Dorsolateral prefrontal cortex (tissue), 122 donors: ENCODE measurements at places on chromosomes 3 and 15.

DNA sequence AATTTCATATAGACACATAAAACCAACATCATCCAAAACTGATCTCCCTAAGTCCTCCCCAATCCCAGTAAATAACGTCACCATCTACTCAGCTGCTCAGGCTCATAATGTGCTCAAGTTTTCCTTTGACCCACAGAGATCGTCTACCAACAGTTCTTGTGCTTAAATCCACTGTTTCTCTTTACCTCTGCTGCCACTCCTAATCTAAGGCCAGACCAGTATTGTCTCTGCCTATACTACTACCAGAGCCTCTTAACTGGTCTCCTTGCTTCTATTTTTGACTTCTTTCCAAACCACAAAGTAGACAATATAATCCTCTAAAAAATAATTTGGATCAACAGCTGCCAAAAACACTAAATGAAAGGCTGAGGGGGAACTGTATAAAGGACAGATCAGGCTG, 65.3 kb downstream of the CLASP2 start:
- DNase-seq: no peak

- no peak for DNase-seq
Measured at GRCh38 chr3:131350506-131350905, 31.1 kb upstream of the NUDT16 start.

- DNase-seq: no peak
Measured at GRCh38 chr3:118910332-118910731, 124.3 kb downstream of the IGSF11 start.

DNA sequence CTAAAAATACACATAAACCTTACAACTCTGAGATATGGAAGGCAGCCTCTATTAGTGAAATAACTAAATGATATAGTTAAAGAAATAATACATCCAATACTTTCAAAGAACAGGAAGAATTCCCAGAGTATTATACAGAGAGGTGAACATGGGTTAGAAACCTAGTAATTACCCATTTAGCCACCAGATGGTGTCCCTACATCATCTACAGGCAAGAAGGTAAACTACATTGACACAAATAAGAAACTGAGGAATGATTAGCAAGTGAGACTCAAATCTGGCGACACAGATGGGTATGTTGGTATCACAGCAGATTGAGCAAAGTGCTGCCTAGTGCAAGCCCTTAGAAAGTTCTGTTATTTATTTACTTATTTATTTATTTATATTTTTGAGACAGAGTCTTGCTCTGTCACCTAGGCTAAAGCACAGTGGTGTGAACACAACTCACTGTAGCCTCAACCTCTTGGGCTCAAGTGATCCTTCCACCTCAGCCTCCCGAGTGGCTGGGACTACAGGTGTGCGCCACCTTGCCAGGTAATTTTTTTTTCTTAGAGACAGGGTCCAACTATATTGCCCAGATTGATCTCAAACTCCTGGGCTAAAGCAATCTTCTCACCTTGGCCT, 28.2 kb downstream of the NEK4 start:
- DNase-seq: no peak

DNA sequence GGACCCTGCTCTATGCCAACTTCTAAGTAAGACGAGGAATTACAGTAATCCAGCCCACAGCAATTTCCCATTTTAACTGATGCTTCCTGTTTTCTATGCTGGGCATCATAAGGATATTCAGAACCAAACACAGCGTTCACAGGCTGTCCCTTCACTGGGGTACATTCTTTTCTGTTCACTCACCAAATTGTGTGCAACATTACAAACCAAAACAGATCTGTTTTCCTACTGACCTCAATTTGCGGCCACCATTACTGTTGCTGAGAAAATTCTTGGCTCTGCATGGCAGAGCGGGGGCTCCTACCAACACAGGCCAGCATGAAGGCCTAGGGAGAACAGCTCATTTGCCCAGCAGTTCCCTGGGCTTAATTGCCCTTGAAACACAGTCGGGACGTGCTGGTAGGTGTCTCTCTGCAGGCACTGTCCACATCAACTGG, 76.5 kb downstream of the MYO1E start:
- no peak for DNase-seq

GRCh38 chr3:124592658-124593441, 137.4 kb upstream of the UMPS start:
- DNase-seq: no peak

DNA sequence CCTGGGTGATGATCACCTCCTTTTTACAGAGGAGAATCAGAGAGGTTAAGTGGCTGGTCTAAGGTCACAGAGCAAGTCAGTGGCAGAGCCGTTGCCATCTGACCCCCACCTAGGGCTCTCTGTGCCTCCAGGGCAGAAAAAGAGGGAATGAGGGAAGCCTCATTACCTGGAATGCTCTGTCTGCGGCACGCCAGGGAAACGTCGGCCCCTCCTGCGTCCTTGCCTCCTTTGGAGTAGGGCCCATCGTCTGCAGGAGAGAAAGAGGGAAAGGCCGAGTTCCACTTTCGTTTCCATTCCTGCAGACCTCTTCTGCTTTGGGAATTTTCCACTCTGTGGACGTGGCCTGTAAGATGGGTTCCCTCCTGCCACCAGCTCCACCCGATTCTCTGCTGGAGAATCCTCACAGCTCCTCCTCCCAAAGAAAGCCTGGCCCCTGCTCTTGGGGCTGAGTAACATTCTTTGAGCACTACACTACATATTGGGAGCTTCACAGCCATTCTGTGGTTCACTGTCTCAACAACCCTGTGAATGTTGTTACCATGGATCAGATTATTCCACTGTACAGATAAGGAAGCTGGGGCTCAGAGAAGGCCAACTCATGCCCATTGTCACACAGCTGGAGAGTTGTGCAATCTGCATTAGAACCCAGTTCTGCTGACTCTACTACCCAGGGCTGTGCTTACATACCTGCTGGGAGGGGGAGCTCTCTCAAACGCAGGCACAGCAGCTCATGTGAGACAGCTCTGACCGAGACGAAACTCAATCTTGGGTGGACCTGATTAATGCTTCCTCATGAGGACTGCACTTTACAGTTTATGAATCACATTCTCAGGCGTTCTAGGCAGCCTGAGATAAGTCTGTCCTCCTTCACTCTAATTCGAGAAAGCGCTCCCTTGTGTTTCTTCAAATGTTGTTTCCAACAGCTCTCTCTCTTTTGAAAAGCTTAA, 14.2 kb downstream of the GRIP2 start:
- DNase-seq: peak; percentile 36

GRCh38 chr3:48685603-48686511, at the start of gene NCKIPSD:
NCKIPSD (minus strand) TSS chr3:48685915; CDS start chr3:48685807, 108 bp downstream.
- peak; percentile 85 for DNase-seq

DNA sequence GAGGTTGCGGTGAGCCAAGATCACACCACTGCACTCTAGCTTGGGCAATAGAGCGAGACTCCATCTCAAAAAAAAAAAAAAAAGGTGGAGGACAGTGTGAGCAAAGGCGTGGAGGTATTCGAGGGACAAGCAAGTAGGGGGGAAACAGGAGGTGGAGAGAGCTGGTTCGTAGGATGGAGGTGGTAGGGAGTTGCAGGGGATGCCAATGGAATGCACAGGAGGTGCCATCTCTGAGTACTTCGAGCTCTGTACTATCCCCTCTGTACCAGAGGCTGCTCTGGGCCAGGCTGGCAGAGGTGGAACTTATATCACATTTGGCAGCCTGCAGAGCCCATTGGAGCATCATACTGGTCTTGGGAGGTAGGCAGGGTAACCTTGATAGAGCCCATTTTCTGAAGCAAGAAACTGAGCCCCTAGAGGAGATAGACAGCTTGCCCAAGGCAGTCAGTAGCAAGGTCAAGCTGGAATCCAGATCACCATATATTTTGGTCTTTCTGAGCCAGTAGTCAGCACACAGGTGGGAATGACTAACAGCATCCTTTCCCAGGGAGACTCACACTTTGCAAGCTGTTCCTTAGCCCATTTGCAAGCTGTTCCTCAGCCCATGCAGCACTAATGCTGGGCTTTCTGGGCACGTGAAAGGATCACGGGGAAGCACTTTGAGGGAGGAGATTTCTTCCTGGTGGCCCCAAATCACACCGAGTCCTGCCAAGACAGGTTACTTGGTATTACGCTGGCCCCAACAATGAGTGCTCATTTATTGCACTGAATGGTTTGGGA, 9.2 kb upstream of the CCDC33 start:
- DNase-seq: peak; percentile 70

DNA sequence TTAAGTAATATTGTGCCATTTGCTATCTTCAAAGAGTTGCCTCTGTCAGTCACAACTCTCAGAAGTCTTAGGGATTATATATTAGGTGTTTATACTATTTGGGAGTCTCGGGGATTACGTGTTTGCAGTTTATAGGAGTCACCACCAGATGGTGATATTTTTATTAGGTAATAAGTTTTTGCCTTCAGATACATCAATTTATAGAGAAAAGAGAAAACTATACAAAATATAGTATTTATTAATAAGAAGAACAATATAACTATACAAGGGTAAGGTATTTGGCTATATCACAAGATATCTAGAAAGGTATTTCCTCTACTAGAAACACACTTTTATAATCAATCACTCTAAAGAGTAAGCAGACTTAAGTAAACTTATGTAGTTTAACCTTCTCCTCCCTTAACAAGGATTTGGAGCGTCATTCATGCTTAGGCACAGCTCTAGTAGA, 10.7 kb upstream of the DHX36 start:
- DNase-seq: no peak

- DNase-seq: no peak
Measured at GRCh38 chr3:59970376-59970775, 920.6 kb upstream of the CFAP20DC start.

DNA sequence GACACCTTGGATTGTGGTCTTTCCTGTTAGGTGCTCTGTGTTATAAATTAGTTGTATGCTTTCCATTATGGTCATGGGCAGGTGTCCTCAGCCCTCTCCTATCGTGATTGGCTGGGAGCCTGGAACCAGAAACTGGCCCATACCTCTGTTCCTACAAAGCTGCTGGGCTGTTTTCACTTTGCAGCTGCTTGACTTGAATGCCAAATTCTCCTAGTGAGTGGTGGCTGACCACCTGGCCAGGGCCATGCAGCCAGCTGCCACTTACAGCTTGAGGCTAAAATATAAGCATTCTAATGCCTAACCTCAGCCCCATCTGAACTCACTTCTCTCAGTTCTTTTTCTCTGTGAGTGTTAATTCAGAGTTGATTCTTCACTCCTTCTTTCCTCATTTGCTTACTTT, 239.3 kb upstream of the GBE1 start:
- no peak for DNase-seq

DNA sequence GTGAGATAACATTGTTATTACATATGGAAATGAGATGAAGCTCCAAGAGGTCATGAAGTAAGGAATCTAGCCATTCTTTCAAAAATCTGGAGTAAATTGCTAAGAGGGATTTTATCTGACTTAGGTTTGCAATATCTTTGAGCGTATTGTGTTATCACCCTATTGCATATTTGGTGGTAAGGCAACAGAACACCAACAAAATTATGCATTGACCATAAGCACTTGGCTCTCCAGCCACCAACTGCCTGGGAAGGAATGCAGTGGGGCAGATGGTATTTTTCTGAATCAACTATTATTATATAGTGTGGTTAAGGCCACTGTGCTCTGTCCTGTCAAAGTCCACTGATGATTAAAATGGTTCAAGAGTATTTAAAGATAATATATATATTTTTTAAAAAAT, 287.9 kb upstream of the SEMA6D start:
- no peak for DNase-seq

DNA sequence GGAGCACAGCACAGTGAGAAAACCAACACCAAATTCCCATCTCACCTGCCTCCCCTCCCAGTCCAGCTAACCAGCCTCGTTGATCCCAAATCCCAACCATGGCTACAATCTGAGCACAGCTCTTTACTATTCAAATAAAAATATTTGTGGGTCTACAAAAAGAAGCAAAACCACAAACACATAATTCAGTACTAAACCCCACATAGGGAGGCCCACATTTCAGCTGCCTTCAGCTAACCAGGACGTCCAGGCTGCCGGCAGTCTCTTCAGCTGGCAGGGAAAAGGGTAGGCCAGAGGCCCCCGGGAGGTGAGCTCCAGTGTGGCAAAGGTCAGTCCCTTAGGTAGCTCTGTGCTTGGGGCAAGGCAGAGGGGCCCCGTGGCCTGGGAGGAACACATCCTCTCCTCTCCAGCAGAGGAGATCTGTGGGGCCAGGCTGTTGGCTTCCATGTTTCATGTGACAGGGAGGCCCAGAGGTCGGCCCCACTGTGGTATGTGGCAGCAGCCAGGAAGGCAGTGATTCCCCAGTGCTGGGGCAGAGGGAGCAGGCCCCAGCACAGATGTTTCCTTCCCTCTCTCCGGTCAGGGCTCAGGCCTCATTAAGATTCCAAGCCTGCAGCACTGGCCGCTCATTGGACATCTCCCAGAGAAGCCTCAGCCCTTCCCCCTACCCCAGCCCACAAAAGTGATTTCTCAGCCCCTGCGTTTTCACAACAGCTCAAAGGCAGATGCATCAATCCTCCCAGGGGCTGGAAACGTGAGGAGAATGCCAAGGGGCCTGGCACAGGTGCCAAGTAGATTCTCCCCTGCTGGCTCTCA, 381.4 kb downstream of the NTRK3 start:
- DNase-seq: peak; percentile 42
